Stimulated activated CD4-positive, alpha-beta T cell treated with anti-CD3 and anti-CD28 coated beads, Interleukin-2, amount 100 ng/mL, for 24 hours (primary cell): ENCODE measurements at places on chromosomes 2 and 18.

DNA sequence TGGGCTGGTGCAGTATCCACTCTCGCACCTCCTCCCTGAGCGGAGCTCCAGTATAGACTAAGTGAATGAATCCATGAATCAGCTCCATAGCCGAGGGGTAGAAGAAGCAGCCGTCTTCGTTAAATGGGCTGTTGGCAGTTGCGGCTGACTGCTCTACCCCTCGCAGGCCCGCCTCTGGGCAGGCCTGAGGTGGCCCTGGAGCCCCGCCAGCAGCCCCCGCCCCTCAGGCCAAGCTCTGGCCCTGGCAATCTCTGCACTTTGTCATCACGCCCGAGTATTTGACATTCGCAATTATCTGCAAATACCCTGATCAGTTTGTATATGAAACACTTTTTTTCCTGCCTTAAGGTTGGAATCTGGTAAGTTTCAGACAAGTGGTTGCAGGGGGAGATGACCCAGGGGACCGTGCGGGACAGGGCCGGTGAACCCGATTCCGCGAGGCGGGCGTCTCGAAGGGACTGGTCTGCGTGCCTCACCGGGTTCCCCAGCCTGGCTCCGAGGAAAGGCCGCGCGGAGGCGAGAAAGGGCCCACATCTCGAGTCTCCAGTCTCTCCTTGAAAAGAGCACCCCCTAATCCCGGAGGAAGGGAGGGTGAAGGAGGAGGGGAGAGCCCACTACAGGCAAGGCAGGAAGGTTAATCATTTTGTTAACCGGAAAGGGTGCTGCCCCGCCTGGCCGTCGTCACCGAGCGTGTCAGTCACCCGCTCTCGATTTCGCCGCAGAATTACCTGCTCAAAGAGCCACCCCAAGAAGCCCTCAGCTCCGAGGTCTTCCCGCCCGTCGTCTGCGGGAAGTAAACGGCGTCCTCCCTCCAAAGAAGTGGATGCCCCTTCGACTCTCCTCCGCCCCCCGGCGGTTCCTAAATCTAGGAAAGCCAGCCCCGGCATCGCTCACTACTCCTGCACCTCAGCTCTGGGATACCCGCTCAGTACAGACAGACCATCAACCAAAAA, 11.1 kb upstream of the SATB2 start:
- DNase-seq: peak; percentile 35

DNA sequence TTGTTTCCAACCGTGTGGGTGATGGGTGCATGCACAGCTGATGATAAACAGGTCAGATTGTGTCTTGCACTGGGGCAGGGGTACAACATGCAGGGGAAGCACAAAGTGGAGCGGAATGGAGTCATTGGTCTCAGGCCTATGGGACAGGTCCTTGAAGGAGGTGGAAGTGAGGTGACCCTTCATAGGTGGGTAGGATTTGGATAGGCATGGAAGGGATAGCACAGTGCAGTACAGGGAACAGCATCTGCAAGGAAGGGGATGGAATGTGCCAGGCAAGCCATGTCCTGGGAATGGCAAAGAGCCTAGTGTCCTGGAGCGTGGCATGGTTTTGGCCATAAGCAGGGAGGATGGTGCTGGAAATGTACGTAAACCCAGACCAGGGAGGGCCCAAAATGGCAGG, 143.9 kb downstream of the CAPN13 start:
- DNase-seq: no peak

GRCh38 chr2:133377021-133377481, 191.2 kb downstream of the NCKAP5 start:
- DNase-seq: no peak

GRCh38 chr2:169018390-169018789, 12.7 kb downstream of the ABCB11 start:
- no peak for DNase-seq

DNA sequence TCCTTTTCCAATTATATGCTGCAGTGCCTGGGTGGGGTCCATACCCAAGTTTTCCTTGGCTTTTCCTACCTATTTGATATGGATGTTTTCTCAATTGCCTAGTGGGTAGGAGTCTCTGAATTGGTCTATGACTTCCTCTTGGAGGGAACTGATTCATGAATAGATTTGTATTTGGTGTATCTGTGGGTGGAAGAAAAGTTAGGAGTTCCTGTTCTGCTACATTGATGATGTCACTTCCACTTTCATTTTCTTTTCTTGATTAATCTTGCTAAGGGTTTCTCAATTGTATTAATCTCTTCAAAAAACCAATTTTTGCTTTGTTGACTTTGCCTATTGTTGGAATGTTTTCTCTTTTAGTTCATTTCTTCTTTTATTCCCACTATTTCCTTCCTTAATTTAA, 37.4 kb upstream of the SLC9A2 start:
- DNase-seq: no peak

- no peak for DNase-seq
These were observed 163.6 kb upstream of the SIX2 start for GRCh38 chr2:45172760-45173392.

DNA sequence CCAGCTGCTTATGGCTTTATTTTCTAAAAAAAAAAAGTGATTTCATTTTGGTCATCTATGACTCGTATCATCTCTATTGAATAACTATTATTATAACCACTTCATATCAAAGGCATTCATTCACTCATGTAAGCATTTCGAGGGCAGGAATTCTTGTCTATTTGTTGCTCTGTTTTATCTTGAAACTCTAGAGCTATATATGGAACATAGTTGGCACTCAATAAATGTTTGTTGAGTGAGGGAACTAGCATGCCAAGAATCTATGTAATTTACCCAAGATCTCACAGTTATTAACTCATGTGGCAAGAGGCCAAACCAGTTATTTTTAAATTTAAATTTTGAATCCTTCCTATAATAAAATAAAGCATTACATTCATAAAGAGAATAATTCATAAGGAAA, 470.1 kb downstream of the TMX3 start:
- no peak for DNase-seq

GRCh38 chr18:66867653-66868052, 263.8 kb upstream of the CDH19 start:
- DNase-seq: no peak

GRCh38 chr2:175396696-175397095, 215.2 kb upstream of the ATP5MC3 start:
- DNase-seq: no peak

- no peak for DNase-seq
These were observed 292.0 kb upstream of the LRP1B start for GRCh38 chr2:142422769-142423168.

DNA sequence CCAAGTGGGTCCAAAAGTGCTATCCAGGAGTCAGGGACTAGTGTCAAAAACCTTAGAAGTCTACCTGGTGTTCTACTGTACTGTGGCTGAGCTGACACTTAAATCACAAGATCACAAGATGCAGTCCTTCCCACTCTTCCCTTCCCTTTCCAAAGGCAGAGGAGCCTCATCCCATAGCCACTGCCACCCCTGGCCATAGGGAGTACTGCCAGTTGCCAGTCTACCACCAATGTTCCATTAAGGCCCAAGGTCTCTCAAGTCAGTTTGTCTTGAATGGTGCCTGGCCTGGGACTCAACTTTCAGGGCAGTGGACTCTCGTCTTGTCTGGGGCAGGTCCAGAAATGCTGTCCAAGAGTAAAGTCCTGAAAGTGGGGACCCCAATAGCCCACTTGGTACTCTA, 585.6 kb downstream of the NUP35 start:
- DNase-seq: no peak
